NCI-H524 treated with DMSO at 0.1 percent for 48 hours (cell line): ENCODE measurements at places on chromosomes 4 and X.
A peak's percentile ranks its signal among the peaks of the same experiment; 100 is the strongest.

DNA sequence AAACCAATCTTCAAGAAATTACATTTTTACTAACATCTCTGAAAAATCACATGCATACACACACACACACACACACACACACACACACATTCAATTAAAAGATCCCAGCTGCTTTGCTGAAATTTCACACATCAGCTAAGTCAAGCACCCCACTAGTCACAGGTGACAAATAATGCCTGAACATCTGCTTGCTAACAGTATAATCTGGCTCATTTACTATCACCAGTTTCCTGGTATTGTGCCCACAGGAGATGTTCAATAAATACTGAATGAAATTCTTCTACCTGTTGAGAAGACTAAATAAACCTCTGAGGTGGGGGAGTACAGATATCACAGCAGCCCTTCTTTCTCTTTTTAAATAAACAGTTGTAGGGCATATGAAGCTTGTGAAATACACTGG lies 994.0 kb downstream of the ARAP2 start:
- peak; percentile 35 for DNase-seq

DNA sequence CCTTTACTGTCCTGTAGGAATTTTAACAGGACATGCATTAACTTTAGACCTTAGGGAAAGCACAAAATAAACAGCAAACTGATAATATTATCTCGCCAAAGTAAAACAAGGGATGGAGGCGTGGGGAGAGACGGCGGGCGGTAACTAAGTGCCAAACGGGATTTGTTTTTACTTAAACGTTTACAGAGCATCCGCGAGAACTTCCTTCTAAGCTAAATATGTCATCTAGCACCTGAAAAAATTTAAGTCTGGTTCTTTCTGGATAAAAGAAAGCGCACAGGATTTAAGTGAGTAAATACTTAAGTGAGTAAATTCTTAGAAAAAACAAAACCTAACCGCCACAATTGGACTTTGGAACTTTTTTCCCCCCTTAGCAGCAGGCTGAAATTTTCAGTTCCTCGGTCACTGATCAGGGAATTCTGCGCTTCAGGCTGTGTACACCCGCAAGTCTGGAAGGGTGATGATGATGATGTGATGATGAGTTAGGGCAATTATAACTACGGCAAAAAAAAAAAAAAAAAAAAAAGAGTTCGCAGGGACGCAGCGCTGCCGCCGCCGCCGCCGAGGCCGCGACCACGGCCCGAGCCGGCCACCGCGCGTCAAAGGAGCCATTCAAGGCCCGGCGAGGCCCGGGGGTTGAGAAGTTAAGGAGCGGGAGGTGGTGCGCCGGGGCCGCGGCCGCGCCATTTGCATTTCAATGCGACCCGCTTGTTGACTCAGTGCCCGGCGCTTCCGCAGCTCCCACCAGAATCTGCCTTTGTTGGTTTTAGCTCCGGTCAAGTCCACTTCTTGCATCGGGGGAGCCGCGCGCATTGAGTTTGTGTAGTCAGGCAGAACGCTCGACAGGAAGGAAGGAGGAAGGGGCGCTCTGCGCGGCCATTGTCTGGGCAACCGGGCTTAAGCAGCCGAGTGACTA lies 108.8 kb downstream of the SPRY1 start:
- DNase-seq, result peak; percentile 9

GRCh38 chr4:169017971-169018370 lies 7.9 kb upstream of the CBR4 start:
- DNase-seq, result no peak

DNA sequence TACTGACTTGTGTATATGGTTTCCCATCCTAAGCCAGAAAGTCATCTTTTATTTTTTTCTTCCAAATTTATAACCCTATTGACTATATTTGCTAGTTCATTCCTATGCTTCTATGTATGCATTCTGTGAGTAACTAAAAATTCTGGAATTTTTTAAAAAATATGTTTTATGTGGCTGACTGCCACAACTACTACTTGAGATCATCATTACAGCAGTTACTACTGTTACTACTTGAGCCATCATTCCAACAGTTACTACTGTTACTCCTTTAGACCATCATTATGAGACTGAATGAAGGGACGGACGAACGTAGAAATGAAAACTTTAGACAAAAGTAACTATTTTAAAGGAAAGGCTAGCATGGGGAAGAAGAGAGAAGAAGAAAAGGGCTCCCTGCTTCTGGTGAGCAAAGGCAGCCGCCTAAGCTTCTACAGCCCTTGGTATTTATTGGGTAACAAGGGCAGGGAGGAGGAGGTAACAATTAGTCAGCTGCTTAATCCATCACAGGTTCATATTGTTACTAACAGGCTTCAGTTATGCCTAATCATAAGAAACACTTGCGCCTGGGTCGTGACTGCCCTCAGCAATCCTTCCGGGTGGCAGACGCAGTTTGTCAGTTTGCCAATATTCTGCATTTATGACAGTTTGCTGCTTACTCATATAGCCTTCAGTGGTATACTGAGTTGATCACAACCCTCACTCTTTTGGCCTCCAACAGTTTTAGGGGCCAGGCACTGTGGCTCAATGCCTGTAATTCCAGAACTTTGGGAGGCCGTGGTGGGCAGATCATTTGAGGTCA lies 80.4 kb downstream of the PDLIM5 start:
- no peak for DNase-seq

DNA sequence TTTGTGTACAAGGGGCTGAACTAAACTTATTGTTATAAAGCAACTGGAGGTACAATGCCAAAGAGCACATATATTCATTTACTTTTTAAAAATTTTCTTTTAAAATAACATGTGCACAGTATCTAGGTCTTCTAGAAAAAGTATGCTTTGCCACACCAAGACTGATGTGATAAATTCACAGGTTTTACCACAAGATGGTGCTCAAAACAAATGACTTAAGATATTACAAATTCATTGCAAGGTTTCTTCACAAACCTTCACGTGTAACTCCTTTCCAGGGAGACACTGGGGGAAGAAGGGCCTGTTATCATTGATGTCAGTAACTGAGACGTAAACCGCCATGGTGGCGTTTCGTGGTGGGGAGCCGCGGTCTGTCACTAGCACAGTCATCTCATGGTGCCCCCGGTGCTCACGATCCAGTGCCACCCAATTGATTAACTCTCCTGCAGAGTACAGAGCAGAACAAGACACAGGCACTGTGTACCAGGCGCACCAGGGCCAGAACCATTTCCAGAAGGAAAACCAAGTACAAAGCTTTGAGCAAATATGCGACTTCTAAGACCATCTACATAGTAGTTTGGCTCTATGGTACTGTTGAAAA lies 162.2 kb downstream of the DCHS2 start:
- DNase-seq, result no peak

- DNase-seq, result no peak
These were observed 677.2 kb upstream of the INTU start for GRCh38 chr4:126955292-126956183.

- no peak for DNase-seq
These were observed 166.2 kb downstream of the RAPGEF2 start for GRCh38 chr4:159269116-159269515.

- DNase-seq, result no peak
These were observed 36.9 kb downstream of the ZNF141 start for GRCh38 chr4:374298-375160.

- DNase-seq, result no peak
These were observed 77.5 kb upstream of the ELOVL6 start for GRCh38 chr4:110275871-110276270.

- DNase-seq, result no peak
These were observed 26.1 kb downstream of the ACOX3 start for GRCh38 chr4:8414377-8414776.

GRCh38 chr4:164700471-164700870 lies 53.5 kb upstream of the SMIM31 start:
- no peak for DNase-seq

DNA sequence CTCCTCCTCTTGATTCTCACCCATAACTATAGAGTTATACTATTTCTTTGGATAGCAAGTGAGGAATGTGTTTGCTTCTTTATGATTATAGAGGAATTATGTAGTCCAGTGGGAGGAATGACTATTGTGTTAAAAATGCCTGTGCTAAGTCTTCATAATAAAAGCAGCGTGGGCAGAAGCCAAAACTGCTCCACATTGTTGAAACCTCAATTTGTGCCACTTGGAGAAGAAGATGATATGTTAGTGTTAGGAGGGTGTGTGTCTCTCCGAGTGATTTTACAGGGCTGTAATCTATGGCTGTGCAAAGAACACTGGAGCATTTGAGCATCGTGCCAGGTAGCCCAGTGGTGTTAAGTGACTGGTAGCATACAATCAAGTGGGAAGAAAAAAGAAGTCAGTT lies 74.3 kb downstream of the FRAS1 start:
- DNase-seq, result no peak

DNA sequence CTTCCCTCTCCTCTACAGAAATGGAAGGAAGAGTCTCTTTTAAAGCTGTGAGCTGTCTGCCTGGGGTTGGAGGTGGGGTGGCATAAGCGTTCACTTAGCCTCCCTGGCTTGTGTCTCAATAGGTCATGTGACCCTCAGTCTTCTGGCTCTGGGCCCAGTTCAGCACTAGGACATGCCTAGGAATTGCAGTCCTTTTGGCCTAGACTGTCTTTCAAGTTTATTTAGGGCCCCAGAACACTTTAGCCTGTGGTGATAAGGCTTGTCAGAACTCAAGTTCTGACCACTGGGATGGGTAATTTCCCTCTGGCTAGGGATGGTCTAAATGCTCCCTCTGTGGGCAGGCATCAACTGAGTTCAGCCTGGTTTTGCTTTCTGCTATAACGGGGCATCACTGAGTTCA lies 34.3 kb upstream of the ARMCX4 start:
- no peak for DNase-seq

DNA sequence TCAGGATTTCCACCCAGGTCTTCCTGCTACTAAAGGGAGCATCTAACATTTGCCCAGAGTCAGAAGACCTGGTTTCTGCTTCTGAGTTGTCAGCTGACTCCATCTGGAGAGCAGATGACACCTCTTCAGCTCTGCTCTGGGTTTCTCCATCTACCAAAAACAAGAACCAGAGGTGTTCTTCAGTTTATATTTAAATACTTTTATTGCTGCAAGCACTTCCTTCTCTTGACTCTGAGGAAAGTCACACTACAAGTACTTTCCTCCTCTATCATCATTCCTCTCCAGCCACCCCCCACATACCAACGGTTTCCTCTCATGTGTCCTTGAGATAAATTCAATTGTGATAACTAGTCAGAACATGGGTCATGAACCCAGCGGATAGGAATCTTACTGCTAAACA lies 88.4 kb downstream of the PPP3CA start:
- DNase-seq, result no peak

DNA sequence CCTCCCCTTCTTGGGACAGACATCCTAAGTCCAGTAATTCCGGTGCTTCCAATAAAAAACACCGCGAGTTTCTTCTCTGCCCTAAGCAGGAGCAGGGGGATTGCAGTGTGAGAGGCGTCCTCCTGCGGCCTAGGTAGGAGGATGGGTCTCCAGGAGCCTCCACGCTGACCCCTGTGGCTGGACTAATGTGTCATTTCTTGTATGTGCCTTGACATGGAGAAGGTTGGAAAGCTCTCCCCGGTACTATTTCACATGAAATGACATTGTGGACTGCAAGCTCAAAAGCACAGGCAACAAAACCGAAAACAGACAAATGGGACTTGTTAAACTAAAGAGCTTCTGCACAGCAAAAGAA lies 66.6 kb upstream of the ENPP6 start:
- no peak for DNase-seq

- DNase-seq, result no peak
These were observed 20.5 kb upstream of the ANTXR2 start for GRCh38 chr4:80093563-80093962.

DNA sequence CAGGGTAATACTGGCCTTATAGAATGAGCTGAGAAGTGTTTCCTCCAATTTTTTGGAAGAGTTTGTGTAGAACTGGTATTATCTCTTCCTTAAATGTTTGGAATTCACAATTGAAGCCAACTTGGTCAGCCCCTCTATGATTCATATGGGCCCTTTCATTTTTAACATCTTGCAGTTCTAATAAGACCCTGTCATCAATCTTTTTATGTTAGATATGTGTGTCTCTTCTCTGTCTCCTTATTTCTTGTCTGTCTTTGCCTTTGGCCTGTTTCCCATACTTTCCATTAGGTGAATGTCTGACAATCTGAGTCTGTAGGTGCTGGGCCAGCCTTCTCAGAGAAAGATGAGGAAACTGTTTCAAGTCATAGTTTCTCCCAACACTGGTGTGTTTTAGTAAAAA lies 88.7 kb downstream of the SLC16A2 start:
- no peak for DNase-seq

GRCh38 chr4:22707390-22707789 lies 14.7 kb downstream of the GBA3 start:
- no peak for DNase-seq

DNA sequence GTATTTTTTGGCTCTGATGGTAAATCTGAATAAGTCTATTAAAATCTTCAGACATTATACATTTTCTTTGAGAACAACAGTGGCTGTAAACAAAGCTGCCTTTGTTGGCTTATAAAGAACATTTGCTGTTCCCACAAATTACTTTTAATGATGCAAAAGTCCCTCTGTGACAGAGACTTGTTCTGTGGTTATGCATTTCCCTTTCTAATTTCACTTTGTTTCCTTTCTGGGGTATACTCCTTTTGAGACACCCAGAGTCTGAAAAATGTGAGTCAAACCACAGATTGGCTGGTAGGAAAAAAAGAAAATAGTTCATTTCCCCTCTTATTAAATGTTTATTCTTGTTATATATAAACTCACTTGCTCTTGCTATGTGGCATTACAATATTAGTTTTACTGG lies 402.4 kb downstream of the PACRGL start:
- DNase-seq, result no peak

- DNase-seq, result no peak
These were observed 41.3 kb upstream of the STAG2 start for GRCh38 chrX:123920105-123920785.

DNA sequence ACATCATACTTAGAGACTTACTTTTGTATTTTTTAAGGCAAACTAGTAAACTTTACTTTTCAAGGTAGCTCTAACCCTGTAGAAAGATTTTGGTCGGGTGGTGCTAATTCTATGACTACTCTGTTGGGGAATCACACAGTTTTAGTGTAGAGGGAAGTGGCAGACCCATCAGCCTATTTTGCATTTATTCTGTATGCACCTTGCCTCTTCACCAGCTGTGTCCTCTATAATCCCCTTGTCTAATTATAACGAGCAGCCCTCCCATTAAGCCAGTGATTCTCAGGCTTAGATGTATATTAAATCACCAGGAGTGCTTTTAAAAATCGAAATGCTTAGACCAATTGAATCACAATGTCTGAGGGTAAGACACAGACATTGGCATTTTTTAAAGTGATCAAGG lies 78.1 kb downstream of the GALNT7 start:
- DNase-seq, result peak; percentile 84

GRCh38 chr4:127732623-127733328 lies 2.6 kb downstream of the SLC25A31 start:
- DNase-seq, result no peak

- no peak for DNase-seq
These were observed 2.7 kb downstream of the PAICS start for GRCh38 chr4:56438766-56439165.

DNA sequence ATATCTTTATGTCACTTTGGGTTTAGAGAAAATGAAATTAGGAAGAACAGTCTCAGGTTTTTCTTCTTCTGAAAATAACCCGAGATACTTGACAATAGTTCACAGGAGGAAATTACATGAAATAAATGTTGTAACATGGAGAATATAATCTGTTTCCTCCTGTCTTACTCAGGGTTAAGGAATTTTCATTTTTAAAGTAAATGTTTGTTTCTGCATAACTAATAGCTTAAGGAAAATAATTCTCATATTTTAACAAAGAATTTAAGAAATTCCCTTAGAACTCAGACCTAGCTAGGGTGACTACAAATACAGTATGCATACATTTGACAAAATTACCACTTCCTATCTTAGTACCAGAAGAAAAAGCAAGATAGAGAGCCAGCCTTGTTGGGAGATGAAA lies 17.2 kb upstream of the SPRY1 start:
- DNase-seq, result no peak

- no peak for DNase-seq
These were observed 338.6 kb upstream of the ZFP42 start for GRCh38 chr4:187656959-187657358.
